Astrocyte (in vitro differentiated cells and primary cell): ENCODE measurements at places on chromosomes 7 and 10.

GRCh38 chr7:29123626-29124190, 22.6 kb downstream of the CPVL start:
- DNase-seq: no peak

DNA sequence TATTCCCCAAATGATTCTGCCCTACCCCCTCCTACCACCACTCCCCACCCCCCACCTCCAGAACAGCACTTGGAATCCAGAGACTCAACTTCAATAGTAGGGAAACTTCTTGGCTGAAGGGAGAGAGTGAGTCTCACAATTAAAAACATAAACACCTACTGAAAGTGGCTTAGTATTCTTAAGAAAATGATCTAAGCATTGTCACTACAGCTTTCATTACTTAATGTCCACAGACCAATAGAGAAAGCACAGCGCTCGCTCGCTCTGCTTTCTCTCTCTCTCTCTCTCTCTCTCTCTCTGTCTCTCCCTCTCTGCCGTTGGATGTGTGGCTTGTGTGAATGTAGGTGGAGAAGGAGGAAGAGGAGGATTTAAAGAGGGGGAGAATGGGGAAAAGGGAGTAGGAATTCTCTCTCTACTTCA, 1.5 kb upstream of the SEMA3A start:
- peak; percentile 78 for DNase-seq

DNA sequence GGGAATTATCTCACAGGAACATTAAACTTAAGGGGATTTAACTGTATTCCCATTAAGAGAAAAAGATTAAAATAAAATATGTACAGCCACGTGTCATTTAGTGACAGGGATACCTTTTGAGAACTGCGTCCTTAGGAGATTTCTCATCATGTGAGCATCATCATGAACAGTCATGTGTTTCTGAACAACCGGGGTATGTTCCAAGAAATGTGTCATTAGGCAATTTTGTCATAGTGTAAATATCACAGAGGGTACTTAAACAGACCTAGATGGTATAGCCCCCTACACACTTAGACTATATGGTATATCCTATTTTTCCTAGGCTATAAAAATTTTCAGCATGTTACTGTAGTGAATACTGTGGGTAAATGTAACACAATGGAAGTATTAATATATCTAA, 840.3 kb downstream of the CNTNAP2 start:
- DNase-seq: no peak

- DNase-seq: no peak
These were observed 913.4 kb downstream of the CNTNAP2 start for GRCh38 chr7:147029953-147030352.

GRCh38 chr10:91519899-91520514, 109.9 kb downstream of the HECTD2 start:
- no peak for DNase-seq

GRCh38 chr10:15313047-15313446, 58.0 kb downstream of the FAM171A1 start:
- DNase-seq: no peak

GRCh38 chr7:2165239-2165609, 67.5 kb downstream of the MAD1L1 start:
- no peak for DNase-seq

GRCh38 chr10:633279-634245, 55.9 kb downstream of the DIP2C start:
- peak; percentile 18 for DNase-seq

DNA sequence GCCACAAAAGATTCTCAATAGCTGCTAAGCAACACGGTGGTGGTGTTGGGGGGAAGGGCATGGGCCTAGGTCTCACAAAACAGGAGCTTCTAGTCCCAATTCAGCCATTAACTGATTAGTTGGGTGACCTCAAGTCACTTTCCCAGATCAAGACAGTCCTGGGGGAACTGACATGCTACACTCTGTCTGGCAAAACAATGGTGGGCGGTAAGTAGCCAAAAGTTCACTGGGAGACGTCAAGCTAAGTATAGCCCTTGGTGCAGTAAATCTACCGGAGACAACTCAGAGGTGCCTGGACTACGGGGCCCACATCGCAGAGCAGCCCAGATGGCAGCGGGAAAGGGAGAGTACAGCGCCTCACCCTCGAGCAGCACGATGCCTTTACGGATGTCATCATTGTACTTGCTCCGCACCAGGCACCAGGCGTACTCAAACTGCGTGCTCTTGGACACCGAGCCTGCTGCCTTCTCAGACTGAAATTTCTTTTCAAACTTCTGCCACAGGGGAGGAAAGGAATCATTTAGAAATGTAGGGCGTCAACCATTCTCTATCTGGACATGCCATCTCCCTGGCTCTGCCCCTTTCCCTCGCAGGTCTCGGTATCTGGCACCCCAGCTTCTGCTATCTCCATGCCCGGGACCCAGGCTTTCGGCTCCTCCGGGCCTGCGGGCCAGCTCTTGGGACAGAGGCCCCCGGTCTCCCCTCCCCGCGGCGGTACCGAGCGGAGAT, 1.1 kb downstream of the FIS1 start:
- peak; percentile 29 for DNase-seq

- DNase-seq: peak; percentile 2
These were observed 49.6 kb downstream of the ABCB5 start for GRCh38 chr7:20665096-20665495.

DNA sequence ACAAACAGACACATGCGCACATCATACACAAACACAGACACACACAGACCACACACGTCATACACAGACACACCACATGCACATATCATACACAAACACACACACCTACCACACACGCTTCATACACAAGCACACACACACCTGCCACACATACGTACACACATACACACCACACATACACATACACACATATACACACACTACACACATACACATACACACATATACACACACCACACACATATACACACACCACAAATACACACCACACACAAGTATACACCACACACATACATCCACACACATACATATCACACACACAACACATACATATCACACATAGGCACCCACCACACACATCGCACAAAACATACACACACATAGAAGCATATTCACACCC, 224.7 kb downstream of the SKAP2 start:
- DNase-seq: no peak

- peak; percentile 31 for DNase-seq
These were observed 953.3 kb downstream of the XPNPEP1 start for GRCh38 chr10:108970016-108970415.

- DNase-seq: no peak
These were observed 494.5 kb downstream of the DNAJB6 start for GRCh38 chr7:157831143-157831905.

GRCh38 chr10:102040305-102041050, 15.5 kb downstream of the ARMH3 start:
- DNase-seq: no peak

DNA sequence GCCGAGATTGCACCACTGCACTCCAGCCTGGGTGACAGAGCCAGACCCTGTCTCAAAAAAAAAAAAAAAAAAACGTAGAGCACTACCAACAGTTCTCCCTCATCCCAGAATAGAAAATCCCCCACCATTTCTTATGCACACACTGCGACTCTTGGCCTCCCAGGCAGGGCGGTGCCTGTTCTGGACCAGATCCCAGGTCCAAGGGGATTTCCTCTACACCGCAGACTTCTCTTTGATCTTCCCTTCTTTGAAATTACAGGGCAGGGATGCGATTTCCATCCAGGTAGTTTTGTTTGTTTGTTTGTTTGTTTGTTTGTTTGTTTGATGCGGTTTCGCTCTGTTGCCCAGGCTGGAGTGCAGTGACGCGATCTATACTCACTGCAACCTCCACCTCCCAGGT, 91.8 kb downstream of the SEPTIN14 start:
- DNase-seq: no peak
